K562 (cell line): ENCODE measurements at places on chromosomes 6 and 20. TPM values are rescaled to one million over a fixed set of nuclear protein-coding genes. Genes with fewer than 3 reads are reported as not detected.

GRCh38 chr6:35068206-35068605 is 72.9 kb downstream of the TCP11 start:
- DNase-seq, result no peak

DNA sequence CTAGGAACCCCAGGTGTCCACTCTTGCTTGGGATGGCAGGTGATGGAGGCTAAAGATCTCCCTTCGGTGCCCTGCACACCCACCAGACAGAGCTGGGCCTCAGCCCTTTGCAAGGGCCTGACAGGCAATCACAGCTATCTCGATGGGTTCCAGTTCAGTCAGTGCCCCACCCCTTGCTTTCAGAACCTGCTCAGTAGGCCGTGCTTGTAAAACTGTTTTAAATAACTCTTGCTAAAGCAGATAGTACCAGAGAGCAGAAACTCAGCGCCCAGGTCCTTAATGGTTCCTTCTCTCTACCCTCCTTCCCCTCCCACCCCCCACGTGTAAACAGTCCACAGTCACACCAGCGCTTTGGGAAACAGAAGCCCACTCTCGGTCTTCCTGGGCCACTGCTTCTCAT is 39.2 kb downstream of the C6orf132 start:
- no peak for DNase-seq

GRCh38 chr20:63268256-63268655 is 4.4 kb upstream of the ARFGAP1 start:
- no peak for DNase-seq

DNA sequence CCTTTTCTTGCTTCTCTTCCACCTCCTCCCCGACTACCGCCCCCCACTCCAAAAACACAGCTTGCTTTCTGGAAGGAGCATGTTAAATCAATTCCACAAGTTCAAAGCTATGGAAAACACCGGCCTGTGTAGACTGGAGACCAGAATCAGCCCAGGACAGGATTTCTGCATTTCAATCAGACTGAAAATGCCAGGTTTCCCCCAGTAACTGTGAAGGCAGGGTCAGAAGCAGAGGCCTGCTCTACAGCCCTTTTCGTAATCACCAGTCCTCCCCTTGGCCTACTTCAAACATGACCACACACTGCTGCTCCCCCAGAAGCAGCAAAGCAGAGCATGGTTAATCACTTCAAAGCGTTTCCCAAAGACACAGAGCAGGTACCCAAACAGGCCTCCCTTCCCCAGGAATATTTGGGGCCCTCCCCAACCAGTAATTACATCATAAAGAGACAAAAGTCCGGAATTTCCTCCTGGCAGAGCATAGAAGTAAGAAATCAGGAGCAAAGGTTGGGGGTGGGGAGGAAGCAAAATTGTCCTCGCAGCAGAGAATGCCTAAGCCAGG is 38.4 kb downstream of the ZMYND8 start:
- no peak for DNase-seq

DNA sequence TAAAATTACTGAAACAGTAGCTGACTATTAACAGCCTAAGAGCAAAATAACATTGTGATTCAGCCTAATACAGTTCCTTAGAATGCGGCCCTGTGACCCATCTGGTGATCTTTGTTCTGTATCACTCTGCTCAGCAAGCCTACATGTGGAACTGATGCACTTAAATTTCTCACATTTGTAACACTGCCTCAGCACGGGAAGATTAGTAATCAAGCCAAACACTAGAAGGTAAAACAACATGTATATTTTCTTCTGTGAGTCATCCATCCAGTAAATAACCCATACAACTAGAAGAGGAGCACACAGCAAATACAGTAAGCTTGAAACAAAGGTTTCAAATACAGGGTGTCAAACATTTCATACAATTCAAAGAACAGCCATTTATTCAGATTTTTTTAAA is 189.7 kb upstream of the NOX3 start:
- no peak for DNase-seq

DNA sequence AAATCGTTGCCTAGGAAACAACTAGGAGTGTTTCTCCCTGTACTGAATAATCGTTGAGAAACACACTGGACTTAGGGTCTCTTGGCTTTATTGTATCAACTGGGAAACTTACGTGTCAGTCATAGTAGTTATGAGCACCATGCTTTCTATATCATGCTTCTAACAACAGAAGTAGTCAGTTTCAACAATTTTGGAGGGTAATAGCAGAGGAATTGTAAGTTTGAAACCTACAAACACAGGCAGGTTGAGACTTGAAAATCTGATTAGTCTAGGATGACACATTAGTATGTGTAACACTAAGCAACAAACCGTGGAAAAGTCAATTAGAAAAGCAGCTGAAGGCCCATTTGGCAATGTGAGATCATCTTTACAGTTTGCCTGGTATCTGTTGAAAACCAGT is 43.9 kb upstream of the FABP7 start:
- DNase-seq, result no peak

DNA sequence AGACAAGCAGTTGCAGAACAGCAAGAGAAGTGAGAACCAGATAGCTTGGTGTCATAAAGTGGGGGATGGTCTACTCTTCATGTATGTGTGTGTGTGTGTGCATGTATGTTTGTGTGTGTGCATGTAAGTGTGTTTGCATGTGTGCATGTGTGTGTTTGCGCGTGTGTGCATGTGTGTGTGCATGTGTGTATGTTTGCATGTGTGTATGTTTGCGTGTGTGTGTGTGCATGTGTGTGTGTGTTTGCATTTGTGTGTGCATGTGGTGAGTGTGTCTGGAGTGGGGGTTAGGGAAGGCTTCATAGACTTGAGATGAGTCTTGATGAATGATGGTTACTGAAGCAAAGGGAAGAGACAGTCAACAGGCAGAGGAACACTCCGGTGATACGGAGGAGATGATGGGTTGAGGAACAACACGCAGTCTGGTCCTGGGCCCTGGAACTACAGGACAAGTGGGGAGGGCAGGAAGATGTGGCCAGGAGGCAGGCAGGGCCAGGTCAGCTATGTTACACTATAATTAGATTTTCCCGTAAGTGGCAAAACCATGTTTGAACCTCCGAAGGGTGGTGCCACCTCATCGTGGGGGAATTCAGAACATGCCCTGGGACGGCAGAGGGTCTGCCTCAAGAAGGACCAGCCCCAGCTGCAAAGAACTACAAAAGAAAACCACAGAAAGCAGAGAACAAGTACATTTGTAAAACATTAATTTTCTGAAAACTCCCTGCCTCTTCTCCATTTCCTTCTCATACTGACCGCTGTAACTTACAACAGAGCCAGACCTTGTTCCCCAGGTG is 38.7 kb upstream of the PDE10A start:
- DNase-seq, result no peak

- DNase-seq, result no peak
Measured at GRCh38 chr6:86500035-86500434, 437.3 kb upstream of the HTR1E start.

Gene FERMT1
- 0.07 and 0.09 TPM in 2 replicates for total RNA-seq
